ENCODE measurements at places on chromosomes 4 and X. TPM values are rescaled to one million over a fixed set of nuclear protein-coding genes. Genes with fewer than 3 reads are reported as not detected.

S100G gene
- polyA plus RNA-seq, result 2.4 TPM

GAGE12F gene
- polyA plus RNA-seq, result not detected

DNA sequence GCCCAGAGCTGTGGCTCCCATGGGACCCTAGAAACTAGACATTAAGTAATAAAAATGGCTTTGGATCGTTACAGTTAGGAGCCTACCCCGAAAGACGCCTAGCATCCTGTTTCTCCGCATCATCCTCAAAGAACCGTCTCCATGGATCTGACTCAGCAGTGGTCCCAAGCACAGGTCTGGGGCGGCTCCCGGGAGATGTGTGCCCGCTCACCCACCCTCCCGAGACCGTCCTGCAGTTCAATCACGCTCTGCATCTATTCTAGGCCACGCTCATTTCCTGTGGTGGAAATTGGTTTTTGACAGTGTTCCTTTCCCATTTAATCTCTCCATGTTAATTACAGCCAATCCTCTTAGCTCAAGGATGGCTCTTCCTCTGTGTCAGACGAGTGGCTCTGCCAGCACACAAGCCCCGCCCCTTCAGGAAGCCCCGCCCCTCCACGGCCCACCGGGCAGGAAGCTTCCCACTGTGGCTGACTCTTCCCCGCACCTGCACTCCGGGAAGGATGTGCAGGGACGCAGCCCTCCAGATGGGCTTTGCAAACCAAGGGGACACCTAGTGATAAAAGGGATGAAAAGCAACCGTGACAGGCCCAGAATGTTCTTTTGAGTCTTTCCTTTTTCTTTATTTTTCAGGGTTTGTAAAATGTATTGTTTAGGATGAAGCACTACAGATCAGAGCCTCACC, 34.5 kb upstream of the HELT start:
- no peak overlapping the region for H3K4me3 ChIP-seq
- H3K27me3 ChIP-seq, result no peaks in the 10 kb centered on the region
- H3K36me3 ChIP-seq, result no peaks in the 10 kb centered on the region
- H3K4me1 ChIP-seq, result no peaks in the 10 kb centered on the region
- H3K27ac ChIP-seq, result no peak overlapping the region
- peak; percentile 88 for DNase-seq

- no peaks in the 10 kb centered on the region for H3K36me3 ChIP-seq
- peak within 1 kb of the TSS; percentile 84 for H3K27ac ChIP-seq
- peak within 1 kb of the TSS; percentile 76 for H3K4me3 ChIP-seq
- H3K27me3 ChIP-seq, result no peaks in the 10 kb centered on the region
- H3K4me1 ChIP-seq, result peaks cover 3% of the 10 kb centered on the region
Observed at GRCh38 chr4:1248245-1249147, at the start of gene CTBP1. Gene CTBP1 (minus strand): TSS chr4:1249130. CDS start chr4:1241331, 7,799 bp downstream.

SOX3 gene
- not detected for polyA plus RNA-seq

DNA sequence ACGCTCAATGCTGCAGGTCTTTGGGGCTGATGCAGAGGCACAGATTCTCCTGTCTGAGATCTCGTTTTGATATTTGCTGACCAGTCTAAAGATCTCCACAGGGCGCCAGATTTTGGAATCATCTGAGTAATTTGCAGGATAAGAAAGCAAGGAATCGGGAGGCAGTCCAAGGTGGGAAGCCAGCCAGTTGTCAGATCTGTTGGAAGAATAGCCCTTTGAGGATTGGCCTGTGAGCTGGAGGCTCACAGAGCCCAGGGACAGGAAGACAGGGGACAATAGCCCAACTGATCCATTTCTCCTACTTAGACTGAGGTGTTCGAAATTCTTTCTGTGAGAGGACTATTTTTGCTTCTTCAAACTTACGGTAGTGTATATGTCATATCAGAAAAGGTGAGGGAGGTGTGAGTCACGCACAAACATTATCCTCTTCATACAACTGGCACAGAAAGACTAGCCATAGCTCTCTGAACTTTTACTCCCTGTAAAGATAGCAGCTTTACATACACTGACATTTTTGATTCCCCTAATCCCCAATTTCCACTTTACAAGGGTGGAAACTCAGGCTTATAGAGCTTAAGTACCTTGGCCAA, 8.8 kb downstream of the DIPK2B start:
- H3K4me1 ChIP-seq, result no peaks in the 10 kb centered on the region
- H3K4me3 ChIP-seq, result no peak overlapping the region
- H3K27ac ChIP-seq, result no peak overlapping the region
- no peaks in the 10 kb centered on the region for H3K27me3 ChIP-seq
- DNase-seq, result no peak

DNA sequence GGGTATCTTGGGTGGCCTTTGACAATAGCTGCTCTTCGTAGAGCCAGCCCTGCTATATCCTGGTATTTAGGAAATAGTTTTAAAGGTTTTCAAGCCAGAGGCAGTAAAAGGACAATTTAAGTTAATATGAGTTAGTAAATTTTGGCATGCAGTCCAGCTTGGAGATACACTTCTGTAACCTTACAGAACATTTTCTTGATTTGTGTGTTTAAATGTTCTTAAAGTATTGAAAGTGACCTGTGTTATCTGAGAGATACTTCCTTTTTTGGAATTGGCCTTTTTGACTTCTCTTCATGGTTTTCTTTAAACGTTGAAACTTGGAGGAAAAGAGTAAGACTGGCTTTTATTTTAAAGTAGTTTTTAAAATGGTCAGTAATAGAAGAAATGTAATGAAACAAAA, 25.5 kb downstream of the PDLIM5 start:
- H3K4me1 ChIP-seq, result no peaks in the 10 kb centered on the region
- no peak for DNase-seq
- H3K27ac ChIP-seq, result no peak overlapping the region
- H3K36me3 ChIP-seq, result no peaks in the 10 kb centered on the region
- no peaks in the 10 kb centered on the region for H3K27me3 ChIP-seq

DNA sequence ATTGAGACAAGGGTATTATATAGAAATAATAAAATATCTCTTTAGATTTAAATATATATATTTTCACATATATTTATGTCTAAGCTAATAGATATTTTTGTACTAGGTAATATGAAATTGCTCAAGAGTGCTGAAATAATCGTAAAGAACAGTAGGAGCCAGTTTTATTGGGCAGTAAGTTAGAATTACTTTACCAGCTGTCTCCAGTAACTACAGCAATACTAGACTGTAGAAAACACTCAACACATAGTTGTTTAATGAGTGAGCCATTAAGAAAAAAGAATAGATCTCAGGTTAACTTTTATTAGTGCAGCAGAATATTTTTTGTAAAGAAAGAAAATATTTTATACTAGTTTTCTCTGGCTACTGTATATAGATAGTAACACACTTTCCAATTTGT, 715.2 kb downstream of the TRIML1 start:
- DNase-seq, result no peak
- H3K27ac ChIP-seq, result no peak overlapping the region
- no peak overlapping the region for H3K4me3 ChIP-seq
- H3K36me3 ChIP-seq, result no peaks in the 10 kb centered on the region
- H3K4me1 ChIP-seq, result no peaks in the 10 kb centered on the region
- no peaks in the 10 kb centered on the region for H3K27me3 ChIP-seq

BEX1 gene
- 1.1 TPM for polyA plus RNA-seq

GRCh38 chr4:85565761-85566480, 91.0 kb downstream of the ARHGAP24 start:
- no peak overlapping the region for H3K4me3 ChIP-seq
- H3K4me1 ChIP-seq, result no peaks in the 10 kb centered on the region
- no peaks in the 10 kb centered on the region for H3K27me3 ChIP-seq
- no peak for DNase-seq
- no peak overlapping the region for H3K27ac ChIP-seq

- no peaks in the 10 kb centered on the region for H3K36me3 ChIP-seq
- no peaks in the 10 kb centered on the region for H3K27me3 ChIP-seq
- H3K4me3 ChIP-seq, result no peak overlapping the region
- DNase-seq, result no peak
Observed at GRCh38 chrX:137926090-137926489, 360.2 kb downstream of the ZIC3 start.

DNA sequence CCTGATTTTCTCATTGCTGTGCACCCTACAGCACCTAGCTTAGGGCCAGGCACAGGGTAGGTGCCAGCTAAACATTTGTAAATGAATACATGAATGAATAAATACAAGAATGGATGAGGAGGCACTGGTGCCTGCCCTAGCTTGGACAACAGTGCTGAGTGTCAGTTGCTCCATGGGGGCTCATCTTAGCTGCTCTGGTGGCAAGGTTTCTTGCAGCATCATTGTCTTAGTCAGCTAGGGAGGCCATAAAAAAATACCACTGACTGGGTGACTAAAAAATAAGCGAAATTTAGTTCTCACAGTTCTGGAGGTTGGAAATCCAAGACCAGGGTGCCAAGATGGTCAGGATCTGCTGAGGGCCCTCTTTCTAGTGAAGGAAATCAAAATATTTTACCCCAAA, 31.2 kb downstream of the TMEM31 start:
- no peak for DNase-seq
- H3K27ac ChIP-seq, result no peak overlapping the region
- H3K27me3 ChIP-seq, result no peaks in the 10 kb centered on the region
- H3K4me3 ChIP-seq, result no peak overlapping the region
- H3K36me3 ChIP-seq, result no peaks in the 10 kb centered on the region

DNA sequence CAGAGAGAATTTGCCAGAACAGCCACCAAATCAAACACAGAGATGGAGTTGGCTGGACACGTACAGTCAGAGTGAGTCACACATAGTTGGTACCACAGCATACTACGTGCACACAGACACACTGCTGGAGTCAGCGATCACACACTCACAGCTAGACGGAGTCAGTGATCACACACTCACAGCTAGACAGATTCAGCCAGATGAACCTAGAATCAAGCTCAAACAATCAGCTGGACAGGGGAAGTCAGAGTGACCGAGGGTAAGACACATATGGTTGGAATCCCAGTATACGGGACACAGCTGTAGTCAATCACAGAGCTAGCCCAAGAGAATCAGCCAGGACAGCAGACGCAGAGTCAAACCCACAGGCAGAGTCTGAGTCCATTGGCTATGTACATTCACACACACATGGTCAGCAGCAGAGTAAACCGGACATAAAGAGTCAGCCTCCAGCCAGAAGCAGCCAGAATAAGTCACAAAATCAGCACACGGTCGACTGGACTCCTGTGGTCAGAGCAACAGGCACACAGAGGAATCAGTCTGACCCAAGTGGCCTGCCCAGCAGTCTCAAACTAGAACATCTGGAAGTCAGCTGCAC, 4.6 kb downstream of the SLC38A5 start:
- no peaks in the 10 kb centered on the region for H3K4me1 ChIP-seq
- no peak overlapping the region for H3K27ac ChIP-seq
- no peaks in the 10 kb centered on the region for H3K36me3 ChIP-seq
- no peaks in the 10 kb centered on the region for H3K27me3 ChIP-seq
- no peak for DNase-seq

AFM gene
- not detected for polyA plus RNA-seq

CFI gene
- 1.9 TPM for polyA plus RNA-seq

DNA sequence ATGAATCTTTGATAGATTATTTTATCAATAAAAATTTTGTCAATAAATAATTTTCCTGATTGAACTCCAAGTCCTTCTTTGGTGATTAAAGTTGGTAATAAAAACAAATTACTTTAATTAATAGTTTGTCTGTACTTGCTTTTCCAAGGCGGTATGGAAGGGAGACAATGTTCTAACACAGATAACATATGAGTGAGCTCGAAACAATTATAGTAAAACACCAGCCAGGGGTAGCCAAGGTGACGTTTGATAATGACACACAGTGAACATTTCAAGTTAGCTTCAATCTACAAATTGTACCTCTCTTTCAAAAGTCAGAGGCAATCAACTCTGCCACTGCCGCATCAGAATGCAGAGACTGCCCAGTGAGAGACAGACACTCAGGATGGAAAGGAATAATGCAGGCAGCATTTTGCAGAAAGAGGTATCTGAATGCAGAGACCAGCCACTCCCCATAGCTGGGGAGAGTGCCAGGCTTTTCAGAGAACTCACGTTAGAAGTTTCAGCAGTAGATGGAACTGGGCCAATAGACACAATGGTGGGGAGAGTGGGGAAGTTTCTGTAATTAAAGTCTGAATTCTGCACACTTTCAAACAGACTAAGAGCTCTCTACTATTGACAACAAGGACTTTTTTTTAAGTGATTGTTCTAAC, 18.1 kb upstream of the ATOH1 start:
- no peaks in the 10 kb centered on the region for H3K4me1 ChIP-seq
- no peaks in the 10 kb centered on the region for H3K36me3 ChIP-seq
- H3K27ac ChIP-seq, result no peak overlapping the region

DNA sequence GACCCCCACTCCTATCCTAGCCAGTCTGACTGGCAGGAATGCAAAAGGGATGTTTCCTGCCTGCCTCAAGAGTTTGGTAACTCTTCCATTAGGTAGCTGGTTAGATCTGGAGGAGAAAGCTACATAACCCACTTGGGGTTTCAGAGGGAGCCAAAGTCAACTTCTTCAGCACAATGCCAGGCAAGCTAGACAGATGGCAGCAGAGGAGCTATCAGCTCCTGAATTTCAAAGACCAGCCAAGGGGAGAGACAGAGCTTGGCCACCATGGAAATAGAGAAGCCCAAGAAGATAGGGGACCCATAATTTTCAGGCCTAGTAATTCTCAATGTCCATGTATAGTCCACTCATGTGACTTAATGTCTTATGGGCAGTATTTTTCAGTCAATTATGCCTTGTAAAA, 56.4 kb downstream of the PGRMC1 start:
- no peak overlapping the region for H3K27ac ChIP-seq
- no peaks in the 10 kb centered on the region for H3K4me1 ChIP-seq
- no peak for DNase-seq
- no peak overlapping the region for H3K4me3 ChIP-seq

- H3K36me3 ChIP-seq, result no peaks in the 10 kb centered on the region
- no peaks in the 10 kb centered on the region for H3K4me1 ChIP-seq
- no peak overlapping the region for H3K27ac ChIP-seq
- H3K4me3 ChIP-seq, result no peak overlapping the region
- H3K27me3 ChIP-seq, result no peaks in the 10 kb centered on the region
Observed at GRCh38 chr4:44623676-44624075, 27.7 kb downstream of the YIPF7 start.

- no peak overlapping the region for H3K27ac ChIP-seq
- DNase-seq, result no peak
- H3K4me1 ChIP-seq, result no peaks in the 10 kb centered on the region
Observed at GRCh38 chr4:39441593-39441992, 17.1 kb downstream of the RPL9 start.

NUDT10 gene
- 2.6 TPM for polyA plus RNA-seq

LRIT3 gene
- not detected for polyA plus RNA-seq

DNA sequence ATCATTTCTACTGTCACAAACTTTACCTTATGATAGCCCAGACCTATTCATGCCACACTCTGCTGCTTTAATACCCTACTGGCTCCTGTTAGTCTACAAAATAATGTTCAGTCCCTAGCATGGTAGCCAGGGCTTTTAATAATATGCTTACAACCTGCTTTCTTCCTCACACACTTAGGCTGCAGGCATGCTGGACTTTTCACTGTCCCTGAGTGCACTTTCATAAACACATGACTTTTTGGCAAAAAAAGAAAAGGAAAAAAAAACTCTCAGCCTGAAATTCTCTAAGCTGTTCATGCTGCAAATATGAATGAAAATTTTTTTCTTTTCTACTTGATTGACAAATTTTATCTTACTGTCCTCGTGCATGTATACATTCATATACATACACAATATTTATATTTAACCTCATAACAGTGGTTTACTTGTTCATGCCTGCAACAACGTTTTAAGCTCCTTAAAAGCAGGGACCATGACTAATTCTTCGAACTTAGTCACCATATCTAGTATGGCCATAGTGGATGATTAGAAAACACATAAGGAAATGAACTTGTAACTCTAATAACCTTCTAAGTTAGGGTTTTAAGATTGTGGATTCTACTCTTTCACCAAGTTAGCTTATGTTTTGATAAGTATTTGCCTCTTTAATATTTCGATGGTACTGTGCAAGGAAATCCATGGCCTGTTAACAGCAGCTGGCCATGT, 229.5 kb downstream of the SPCS3 start:
- H3K27ac ChIP-seq, result no peak overlapping the region
- DNase-seq, result no peak
- H3K4me1 ChIP-seq, result peaks cover 2% of the 10 kb centered on the region
- H3K4me3 ChIP-seq, result no peak overlapping the region
